ENCODE measurements at places on chromosomes 2 and 18.

GRCh38 chr18:40222776-40223175 is 1732.3 kb upstream of the PIK3C3 start:
- no peak for DNase-seq

DNA sequence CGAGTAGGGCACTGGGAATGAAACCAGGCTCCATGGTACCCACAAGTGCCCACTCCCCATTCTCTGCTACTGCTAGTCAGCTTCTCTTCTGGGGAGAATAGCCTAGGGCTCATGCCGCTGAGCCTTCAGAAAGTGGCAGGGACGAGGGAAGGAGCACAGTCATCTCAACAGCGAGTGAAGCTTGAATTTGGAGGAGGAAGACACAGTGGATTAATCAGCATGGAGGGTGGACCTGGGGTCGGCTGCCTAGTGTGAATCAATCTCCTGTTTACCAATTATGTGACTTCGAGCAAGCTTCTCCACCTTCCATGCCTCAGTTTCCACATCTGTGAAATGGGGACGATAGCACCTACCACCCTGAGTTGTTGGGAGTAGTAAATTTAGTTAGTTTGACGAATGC is 157.0 kb downstream of the SEPTIN10 start:
- no peak for DNase-seq

- DNase-seq = peak; percentile 39
Measured at GRCh38 chr18:48949050-48949605, 1.6 kb downstream of the SMAD7 start.

DNA sequence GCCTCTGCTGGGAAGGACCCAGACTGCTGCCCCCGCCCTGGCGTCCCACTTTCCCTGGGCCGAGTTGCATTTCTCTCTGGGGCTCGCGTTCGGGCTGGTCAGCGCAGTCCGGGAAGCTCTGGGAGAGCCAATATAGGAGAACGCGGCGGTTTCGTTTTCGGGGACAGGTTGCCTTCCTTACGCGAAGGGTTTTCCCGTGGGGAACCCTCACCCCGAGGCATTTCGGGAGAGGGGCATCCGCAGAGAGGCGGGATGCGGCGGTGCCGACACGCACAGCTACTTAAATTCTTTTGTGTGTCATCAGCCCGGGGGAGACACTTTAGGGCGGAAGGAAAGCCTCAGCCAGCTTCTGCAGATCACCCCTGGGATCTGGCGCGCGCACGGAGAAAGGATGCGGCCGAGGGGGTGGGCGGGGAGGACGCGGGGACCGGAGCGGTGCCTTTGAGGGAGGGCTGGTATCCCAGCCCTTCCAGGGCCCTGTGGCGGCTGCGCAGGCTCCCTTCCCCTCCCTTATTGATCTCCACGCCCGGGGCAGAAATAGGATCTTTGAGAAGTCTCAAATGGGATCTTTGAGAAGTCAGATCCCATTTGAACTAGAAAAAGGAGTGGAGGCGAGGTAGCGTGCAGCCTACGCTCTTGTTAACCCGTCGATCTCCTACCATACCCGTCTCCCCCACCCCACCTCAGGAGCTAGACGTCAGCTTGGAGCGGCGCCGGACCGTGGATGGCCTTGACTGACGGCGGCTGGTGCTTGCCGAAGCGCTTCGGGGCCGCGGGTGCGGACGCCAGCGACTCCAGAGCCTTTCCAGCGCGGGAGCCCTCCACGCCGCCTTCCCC is 1.2 kb downstream of the GATA6 start:
- DNase-seq = no peak

DNA sequence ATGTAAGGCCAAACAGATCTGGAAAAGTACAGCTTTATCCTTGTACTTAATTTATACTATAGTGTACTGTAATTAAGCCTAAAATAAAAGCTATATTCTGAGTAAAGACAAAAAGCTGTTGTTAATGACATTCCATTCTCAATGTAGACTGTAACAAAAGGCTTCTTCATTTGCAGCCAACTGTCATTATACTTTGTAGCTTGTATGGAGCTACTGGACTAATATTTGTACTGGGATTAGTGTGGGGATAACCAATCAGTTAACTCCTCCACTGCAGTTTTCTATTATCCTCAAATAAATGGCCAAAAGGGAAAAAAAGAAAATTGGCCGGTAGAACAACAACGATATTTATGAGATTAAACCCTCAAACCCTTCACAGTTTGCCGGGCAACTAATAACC is 66.5 kb downstream of the STK39 start:
- no peak for DNase-seq

DNA sequence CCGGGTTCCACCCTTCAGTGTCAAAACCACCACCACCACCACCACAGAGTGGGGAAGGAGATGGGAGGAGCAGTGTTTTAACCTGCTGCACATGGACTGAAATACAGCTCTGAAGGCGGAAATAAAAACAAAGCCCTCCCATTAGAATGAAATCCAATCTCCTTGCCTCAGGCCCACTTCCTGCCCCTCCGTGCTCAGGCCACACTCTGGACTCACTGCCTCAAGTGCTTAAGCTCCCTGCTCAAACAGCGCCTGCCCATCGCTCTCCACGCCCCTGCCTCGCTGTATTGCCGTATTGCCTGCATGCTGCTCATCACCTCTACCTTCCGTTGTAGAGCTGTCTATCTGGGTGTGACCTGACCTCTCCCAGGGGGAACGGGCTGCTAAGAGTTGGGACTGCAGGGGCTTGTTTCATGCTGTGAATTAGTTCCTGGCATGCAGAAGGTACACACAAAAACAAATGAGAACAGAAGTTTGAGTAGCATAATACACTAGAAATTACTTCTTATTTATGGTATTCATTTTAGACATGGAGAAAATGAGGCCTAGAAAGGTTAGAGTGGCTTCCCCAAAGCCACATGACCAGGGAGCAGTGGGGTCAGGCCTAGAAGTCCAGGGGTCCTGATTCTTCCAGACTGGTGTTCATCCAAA is 31.6 kb upstream of the NEB start:
- DNase-seq = no peak

DNA sequence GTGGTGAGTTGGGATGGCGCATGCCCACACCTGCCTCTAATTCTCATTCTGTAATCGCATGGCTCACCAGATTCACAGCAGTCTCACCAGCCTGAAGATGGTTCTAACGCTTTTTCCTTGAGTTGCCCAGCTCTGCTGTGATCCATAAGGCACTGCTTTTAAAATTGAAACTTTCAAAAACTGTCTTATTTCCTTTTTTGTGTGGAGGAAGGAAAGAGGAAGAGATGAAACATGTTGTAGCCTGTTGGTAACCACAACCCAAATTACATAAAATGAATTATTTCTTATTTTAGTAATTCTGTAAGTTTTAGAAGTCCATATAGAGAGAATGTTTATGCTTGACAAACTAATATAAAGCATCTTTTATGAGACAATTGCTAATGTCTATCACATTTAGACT is 165.4 kb downstream of the RBM43 start:
- no peak for DNase-seq

DNA sequence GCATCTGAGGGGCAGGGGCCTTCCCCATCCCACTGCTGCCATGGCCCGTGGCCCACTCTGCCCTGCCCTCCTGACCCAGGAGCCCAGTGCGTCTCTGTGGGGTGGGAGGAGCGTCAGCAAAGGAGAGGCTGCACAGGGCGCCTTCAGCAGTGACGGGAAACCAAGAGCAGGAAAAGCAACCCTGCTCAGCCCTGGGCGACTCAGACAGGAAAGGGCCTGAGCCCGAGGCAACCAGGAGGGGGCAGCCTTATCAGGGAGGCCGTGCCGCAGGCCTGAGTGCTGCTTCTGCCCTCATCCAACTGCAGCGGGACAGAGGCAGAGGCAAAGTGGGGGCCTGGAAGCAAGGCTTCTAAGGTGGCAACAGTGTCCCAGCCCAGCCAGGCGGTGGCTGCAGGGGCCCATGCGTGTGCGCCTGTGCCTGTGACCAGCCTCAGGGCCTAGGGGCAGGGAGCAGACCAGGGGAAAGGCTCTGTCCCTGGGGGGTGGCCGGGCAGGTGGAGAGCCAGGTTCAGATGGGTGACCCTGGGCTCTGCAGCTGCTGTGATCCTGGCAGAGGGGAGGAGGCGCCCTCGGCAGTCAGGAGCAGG is 23.3 kb upstream of the ALPI start:
- DNase-seq = no peak

- no peak for DNase-seq
Measured at GRCh38 chr2:150729495-150729955, 242.1 kb upstream of the RND3 start.

- no peak for DNase-seq
Measured at GRCh38 chr18:55351980-55352714, 235.8 kb downstream of the TCF4 start.

- DNase-seq = peak; percentile 17
Measured at GRCh38 chr2:236180831-236181453, 12.8 kb upstream of the GBX2 start.

DNA sequence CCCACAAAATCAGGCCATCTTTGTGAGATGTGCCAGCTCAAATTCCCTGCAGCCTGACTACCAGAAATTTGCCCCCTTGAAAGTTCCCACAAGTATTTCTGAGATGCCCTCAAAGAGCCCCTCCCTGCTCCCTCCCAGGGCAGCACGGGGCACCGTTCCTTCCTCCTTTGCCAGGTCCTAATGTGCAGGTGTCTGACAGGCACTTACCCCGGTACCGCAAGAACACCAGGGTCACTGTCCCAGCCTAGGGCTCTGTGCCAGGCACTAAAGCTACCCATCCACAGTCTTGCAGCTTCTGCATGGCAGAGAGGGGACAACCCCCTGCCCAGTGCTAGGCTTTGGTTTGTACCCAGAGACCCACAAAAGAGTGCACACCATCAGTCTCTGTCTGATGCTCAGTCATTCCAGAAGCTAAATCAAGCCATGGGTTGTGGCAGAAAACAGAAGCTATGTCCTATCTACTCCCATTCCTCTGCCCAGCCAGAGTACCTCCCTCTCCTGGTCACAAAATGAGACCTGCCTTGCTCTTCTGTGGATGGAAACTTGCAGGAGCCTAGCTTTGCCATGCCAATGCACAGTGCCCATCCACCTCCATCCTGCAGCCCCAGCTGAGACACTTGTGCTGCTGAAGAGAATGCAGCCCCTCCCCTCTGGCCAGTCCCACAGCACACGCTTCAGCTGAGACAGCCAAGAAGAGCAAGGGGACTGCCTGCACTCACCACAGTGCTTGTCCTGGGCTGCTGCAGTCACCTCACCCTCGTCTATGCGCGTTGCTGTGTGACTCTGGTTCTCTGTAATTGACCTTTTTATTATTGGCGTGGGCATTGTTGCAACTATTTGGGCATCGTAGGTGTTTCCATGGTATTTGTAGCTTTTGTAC is 48.7 kb downstream of the INPP5D start:
- no peak for DNase-seq

GRCh38 chr18:75784390-75784789 is 356.9 kb upstream of the SMIM21 start:
- DNase-seq = no peak

DNA sequence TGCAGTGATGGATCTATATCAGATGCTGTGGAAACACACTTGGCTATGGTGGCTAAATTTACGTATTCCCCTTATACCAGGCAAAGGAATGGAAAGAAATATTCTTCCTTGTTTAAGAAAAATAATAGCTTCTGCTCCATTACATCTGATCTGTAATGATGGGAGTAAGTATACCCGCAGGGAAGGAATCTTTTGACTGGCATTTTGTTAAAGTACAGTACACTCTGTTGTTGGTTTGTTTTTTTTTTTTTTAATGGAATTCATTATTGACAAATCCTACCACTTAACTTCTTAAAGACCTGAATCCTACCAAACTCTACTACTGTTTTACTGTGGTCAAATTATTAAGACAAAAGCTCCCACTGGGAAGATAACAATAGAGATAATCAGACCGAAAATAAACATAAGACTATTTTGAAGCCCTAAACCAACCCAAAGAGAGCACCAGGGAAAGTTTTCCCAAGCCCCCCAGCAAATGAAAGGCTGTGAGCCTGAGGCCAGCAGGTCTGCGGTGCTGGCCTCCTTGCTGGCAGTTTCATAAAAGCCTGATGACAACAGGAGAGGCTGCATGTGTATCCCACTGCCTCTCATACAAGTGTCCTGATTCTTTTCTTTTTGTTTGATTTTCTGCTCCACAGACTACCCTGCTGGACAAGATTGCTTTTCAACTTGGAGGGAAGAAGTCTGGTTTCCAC is 101.0 kb downstream of the SLC25A12 start:
- no peak for DNase-seq

- DNase-seq = peak; percentile 29
Measured at GRCh38 chr2:7672027-7672684, 754.9 kb downstream of the RNF144A start.

Data from AML-193 (cell line).